ENCODE measurements at places on chromosomes 13 and 19. TPM values are rescaled to one million over a fixed set of nuclear protein-coding genes. Genes with fewer than 3 reads are reported as not detected.

Gene CYP4F3
- total RNA-seq = not detected

Gene TGFBR3L
- total RNA-seq = 22.1 TPM

Gene ZNF534
- total RNA-seq = 0.16 TPM

Gene SMIM17
- not detected for total RNA-seq

Gene PLK5
- not detected for total RNA-seq

Gene LGALS7
- total RNA-seq = not detected

Gene TPT1
- total RNA-seq = 2,159 TPM

Gene ONECUT3
- not detected for total RNA-seq

Gene LILRB3
- total RNA-seq = 8.8 TPM

Gene AMH
- total RNA-seq = not detected

Gene NLRP5
- total RNA-seq = not detected

DNA sequence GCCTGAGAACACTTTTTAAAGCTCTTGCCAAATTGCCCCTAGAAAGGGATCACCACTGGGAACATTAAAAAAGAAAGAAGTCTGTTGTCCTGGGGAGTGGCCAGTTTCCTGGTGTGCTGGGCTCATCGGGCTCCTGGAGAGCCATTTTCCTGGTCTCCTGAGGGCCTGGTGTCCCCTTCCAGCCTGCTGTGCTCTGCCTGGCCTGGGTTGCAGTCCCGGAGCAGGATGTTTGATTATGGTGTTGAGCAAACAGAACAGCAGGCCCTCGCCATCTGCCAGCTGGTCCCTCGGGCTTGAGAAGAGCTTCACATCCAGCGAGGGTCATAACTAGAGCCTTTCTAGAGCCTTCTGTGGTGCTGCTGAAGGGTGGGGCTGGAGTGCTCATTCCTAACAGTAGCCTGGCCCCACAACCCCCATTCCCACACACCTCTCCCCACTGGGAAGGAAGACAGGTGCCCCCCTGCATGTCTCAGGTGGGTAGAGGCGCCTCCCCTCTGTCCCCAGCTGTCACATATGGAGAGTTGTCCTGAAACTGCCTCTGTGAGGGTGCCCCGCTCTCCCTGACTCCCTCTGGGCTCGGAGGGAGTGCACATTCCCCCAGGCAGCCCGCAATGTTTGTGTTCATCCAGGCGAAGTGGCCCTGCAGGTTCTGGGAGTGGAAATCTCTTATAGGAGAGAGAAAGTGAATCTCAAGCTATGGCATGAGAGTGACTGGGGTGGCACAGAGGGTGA lies 151.1 kb downstream of the SIPA1L3 start:
- H3K36me3 ChIP-seq = no peaks in the 10 kb centered on the region
- no peak for DNase-seq
- H3K27ac ChIP-seq = no peak overlapping the region
- H3K4me3 ChIP-seq = no peak overlapping the region
- H3K27me3 ChIP-seq = no peaks in the 10 kb centered on the region

- H3K4me1 ChIP-seq = no peaks in the 10 kb centered on the region
- H3K27ac ChIP-seq = no peak overlapping the region
- H3K27me3 ChIP-seq = no peaks in the 10 kb centered on the region
Observed at GRCh38 chr13:73849292-73849691, 284.9 kb downstream of the KLF12 start.

DNA sequence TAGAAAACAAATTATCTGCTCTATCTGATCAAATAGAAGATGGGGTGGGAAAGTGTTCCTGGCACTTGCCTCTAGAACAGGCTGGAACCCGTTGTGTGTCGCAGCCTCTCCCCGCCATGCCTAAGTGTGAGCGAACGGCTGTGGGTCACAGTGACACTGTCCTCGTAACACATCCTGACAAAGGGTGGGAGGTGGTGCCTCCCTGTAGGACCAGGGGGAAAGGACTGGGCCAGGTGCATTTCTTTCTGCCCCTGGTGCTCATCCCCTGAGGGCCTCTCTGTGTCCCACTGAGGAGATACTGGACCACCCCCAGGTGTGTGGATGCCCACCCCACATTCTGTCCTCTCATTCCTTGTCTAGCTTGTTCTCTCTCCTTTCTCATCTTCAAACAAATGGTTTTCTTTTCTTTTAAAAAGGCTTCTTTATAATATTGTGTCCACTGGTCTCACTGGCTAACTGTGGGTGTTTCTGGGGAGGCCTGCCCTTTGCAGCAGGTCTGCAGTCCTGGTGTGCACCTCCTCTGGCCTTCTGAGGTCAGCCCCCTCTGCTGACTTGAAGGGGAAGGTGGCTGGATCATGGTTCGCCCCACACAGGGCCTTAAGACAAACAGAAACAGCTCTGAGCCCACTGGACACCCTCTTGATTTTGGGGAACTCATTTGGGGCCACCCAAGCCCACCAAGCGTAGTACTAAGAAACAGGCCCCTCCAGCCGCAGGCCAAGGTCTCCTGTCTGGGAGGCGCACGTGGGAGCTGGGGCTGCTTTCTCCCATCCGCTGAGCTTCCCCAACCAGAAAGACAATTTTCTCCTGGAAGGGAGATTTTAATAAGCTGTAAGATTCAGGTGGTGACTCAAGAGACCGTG lies 152.5 kb upstream of the SOX1 start:
- peak; percentile 50 for DNase-seq
- H3K27ac ChIP-seq = no peak overlapping the region
- H3K4me3 ChIP-seq = no peak overlapping the region
- H3K27me3 ChIP-seq = no peaks in the 10 kb centered on the region
- H3K4me1 ChIP-seq = no peaks in the 10 kb centered on the region
- H3K36me3 ChIP-seq = no peaks in the 10 kb centered on the region

DNA sequence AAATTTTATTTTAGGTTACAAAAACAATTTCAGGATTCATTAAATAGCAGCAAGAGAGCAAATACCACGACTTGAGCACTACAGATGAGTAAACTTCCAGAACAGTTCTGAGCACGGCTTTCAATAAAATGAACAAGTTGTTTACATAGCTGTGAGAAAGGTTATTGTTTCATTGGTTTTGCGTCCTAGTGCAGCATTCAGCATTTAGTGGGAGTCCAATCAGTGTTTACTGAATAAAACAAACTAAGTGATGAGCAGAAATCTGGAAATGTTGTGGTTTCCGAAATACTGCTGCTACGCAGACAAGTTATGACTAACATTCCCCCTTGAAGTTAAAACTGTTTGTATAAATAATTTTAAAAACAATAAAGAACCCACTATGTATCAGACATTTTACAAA lies 251.5 kb upstream of the STARD13 start:
- H3K27me3 ChIP-seq = no peaks in the 10 kb centered on the region
- no peak for DNase-seq
- H3K27ac ChIP-seq = no peak overlapping the region
- H3K4me1 ChIP-seq = no peaks in the 10 kb centered on the region

DNA sequence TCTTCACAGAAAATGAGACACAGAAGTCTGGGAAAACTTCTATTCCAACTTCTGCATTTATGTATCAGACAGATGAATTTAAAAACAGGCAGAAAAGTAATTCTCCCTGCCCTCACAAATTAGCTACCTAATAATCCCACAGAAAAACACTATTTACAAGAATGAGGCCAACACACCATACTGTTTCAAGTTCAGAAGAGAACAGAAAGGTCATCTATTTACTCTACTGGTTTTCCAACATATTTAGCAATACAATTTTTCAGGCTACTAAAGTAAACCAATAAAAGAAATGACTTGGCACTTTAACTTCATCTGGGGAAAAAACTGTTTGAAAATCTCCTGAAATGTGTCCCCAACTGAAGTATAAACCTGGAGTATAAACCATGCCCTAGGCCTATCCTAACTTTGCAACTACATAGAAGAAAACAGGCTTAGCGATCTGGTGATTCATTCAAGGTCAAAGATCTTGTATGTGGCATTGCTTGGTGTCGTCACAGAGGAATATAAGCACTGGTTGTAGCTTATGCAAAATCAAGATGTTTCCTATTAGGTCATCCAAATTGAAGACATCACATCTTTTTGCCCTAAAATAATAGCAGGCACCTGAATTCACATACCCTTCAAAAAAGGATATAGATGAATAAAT lies 20.1 kb upstream of the EBPL start:
- no peak overlapping the region for H3K4me3 ChIP-seq
- peaks cover 38% of the 10 kb centered on the region for H3K36me3 ChIP-seq
- no peaks in the 10 kb centered on the region for H3K27me3 ChIP-seq
- H3K4me1 ChIP-seq = no peaks in the 10 kb centered on the region
- H3K27ac ChIP-seq = no peak overlapping the region
- DNase-seq = no peak

- H3K36me3 ChIP-seq = no peaks in the 10 kb centered on the region
- DNase-seq = no peak
- H3K4me3 ChIP-seq = no peak overlapping the region
- peaks cover 8% of the 10 kb centered on the region for H3K4me1 ChIP-seq
- H3K27me3 ChIP-seq = no peaks in the 10 kb centered on the region
Observed at GRCh38 chr13:43274881-43275280, 251.5 kb downstream of the DNAJC15 start.

- H3K36me3 ChIP-seq = peaks cover 99% of the 10 kb centered on the region
- DNase-seq = peak; percentile 56
- no peaks in the 10 kb centered on the region for H3K27me3 ChIP-seq
- H3K4me1 ChIP-seq = no peaks in the 10 kb centered on the region
- H3K4me3 ChIP-seq = no peak overlapping the region
Observed at GRCh38 chr13:110152351-110152750, 154.6 kb downstream of the COL4A1 start.

GRCh38 chr13:81487151-81487550 lies 1146.2 kb upstream of the SPRY2 start:
- no peaks in the 10 kb centered on the region for H3K27me3 ChIP-seq
- no peak for DNase-seq
- no peak overlapping the region for H3K4me3 ChIP-seq
- no peaks in the 10 kb centered on the region for H3K4me1 ChIP-seq

GRCh38 chr19:47598407-47599349 lies 10.3 kb upstream of the BICRA start:
- peak overlapping the region; percentile 61 for H3K27ac ChIP-seq
- no peaks in the 10 kb centered on the region for H3K27me3 ChIP-seq
- H3K4me1 ChIP-seq = peaks cover 24% of the 10 kb centered on the region
- peak overlapping the region; percentile 28 for H3K4me3 ChIP-seq
- peak; percentile 81 for DNase-seq

DNA sequence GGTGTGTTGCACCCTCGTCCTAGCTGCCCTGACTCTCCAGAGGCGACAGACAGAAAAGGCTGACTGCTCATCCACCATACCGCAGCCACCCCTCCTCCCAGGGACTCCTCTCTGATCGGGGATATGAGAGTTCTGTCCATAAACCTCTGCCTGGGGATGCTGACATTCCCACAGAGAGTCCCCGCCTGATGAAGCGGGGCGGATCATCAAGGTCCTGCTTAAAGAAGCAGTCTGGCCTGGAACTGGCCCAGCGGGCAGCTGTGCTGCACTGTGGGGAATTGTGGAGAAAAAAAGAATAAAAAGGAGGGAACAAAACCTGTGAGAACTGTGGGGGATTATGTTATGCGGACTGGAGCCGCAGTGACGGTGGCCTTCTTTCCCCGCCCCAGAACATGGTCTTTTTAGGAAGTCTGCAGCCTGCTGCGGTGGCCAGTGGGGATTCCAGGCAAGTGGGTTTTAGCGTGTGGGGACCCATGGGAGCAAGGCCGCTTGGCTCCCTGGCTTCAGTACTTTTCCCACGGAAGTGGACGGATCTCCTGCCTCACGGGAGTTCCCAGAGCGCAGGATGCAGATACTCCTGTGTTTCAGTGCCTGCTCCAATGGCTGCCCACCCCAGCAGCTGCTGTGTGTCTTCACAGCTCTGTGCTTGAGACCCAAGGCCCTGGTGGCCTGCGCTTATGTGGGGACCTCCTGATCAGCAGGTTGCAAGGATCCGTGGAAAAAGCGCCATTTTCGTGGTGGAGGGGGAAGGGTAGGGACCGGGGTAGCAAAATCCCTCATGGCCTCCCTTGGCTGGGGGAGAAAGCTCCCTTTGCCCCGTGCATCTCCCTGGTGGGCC lies 1456.2 kb upstream of the SLC10A2 start:
- H3K27ac ChIP-seq = no peak overlapping the region
- DNase-seq = no peak
- H3K4me1 ChIP-seq = no peaks in the 10 kb centered on the region
- H3K36me3 ChIP-seq = no peaks in the 10 kb centered on the region

DNA sequence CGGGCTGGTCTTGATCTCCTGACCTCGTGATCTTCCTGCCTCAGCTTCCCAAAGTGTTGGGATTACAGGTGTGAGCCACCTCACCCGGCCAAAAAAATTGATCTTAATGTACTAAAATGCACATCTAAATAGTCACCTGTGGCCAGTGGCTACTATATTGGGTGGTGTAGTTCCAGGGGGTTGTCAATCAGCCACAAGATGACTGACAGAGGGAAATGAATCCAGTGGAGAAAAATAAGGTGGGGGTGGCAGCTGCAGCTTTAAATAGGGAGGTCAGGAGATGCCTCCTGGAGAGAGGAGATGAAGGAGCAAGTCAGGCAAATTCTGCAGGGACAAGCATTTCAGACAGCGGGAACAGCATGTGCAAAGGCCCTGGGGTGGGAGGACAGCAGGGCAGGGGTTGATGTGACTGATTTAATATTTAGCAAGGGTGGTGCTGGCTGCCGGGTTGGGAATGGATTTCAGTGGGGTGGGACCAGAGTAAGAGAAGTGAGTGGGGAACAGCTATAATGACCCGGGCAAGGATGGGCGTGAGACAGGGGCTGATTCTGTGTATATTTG lies 18.0 kb downstream of the TIMM13 start:
- no peak overlapping the region for H3K4me3 ChIP-seq
- H3K27ac ChIP-seq = no peak overlapping the region
- H3K4me1 ChIP-seq = no peaks in the 10 kb centered on the region
- no peaks in the 10 kb centered on the region for H3K36me3 ChIP-seq
- no peak for DNase-seq

DNA sequence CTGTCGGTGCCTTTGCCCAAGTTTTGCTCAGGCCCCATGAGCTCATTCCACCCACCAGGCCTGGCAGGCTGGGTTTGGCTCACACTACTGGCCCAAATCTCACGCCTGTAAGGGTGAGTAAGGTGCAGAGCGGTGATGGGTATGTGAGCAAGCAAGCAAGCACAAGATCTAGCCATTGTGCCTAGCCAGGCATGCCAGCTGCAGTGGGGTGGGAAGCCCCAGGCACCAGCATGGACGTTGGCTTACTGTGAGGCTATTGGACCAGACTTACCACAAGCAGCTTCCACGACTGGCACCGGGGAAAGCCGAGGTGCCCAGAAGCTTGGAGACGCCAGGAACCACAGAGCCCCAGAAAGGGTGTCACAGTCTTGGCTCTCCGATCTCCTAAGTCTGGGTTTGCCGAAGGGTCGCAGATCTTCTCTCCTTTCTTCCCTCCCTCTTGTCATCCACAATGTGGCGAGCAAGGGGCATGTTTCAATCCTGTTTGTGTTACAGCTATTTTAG lies 2659.4 kb upstream of the PCDH20 start:
- H3K4me3 ChIP-seq = no peak overlapping the region
- no peaks in the 10 kb centered on the region for H3K27me3 ChIP-seq
- no peak for DNase-seq
- no peak overlapping the region for H3K27ac ChIP-seq

GRCh38 chr13:25266706-25267105 lies 20.6 kb downstream of the MTMR6 start:
- H3K27me3 ChIP-seq = no peaks in the 10 kb centered on the region
- no peak overlapping the region for H3K27ac ChIP-seq
- no peak overlapping the region for H3K4me3 ChIP-seq
- H3K36me3 ChIP-seq = peaks cover 42% of the 10 kb centered on the region
- H3K4me1 ChIP-seq = no peaks in the 10 kb centered on the region
